ENCODE measurements at places on chromosomes 3 and 15.

DNA sequence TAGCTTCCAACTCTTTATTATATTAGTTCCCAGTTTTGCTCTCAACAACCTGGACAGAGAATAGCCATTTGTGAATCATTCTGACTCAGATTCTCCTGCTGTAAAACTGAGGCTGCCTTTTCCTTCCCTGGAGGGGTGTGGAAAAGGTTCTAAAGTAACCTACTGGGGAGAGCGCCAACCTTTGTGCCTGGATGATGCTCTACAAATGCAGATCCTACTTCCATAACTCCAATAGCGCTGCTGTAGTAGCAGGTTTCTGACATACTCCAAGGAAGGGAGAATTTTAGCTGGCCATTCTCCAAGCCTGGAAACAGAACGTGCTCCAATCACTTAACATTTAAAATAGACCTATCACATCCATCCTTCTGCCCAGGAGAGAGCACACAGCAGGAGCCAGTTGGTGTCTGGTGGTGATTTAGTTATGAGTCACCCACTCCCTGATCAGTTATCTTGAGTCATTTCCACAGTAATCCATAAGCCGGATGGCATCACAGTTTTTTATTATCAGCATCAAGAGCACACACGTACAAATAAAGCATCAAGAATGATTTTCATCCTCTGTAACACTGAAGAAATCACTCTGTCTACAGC lies 38.3 kb downstream of the MYH15 start:
- peak; percentile 75 for DNase-seq

GRCh38 chr15:70087708-70088352 lies 9.9 kb downstream of the TLE3 start:
- DNase-seq = no peak

DNA sequence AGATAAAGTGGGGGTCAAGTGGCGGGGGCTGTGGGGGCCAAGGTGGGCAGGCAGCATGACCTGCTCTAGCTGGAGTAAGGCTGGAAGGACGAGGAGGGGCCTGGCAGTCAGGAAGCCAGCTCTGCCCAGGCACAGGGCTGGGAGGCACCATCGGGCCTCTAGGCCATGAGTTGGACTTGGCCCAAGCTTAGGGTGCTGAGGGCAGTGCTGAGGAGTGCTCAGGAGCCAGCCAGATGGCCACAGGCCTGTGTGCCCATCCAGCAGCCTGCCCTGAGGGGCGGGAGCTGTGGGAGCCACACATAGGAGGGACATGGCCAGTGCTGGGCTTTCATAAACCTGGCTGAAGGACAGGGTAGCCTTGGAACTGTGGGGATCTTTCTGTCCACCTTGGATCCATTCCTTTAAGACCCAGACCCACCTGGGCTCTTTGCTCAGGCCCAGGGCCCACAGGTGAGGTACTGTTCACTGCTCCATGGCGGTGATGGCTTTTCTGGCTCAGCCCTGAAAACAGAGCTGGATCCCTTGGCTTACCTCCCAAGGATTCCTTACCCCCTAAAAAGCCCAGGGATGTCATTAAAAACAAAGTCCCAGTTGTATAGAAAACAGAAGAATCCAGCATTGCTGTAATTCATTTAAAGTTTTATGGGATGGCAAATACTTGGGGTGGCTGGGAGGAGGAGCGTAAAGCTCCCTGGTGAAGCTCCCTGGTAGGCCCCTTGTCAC lies 137.0 kb downstream of the DNAJB8 start:
- DNase-seq = no peak

- DNase-seq = no peak
These were observed 72.3 kb downstream of the THSD4 start for GRCh38 chr15:71187526-71187925.

DNA sequence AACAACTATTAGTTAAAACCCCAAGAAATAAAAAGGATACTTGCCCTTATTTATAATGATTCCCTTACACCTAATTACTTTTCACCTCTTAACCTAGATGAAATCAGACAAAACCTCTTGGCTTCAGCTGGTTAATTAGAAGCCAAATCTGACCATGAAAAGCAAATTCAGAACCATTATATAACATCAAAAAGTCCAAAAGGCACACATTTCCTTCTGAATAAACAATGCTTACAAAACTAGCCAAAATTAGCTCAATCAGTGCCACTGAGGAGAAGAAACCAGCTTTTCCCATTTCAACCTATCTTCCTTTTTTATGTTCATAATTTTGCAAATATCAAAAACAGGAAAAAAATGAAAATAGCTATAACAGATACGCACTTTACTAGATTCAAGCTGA lies 3.2 kb downstream of the EHHADH start:
- no peak for DNase-seq

Data from NCI-H82 (cell line).